Right cardiac atrium (tissue), 5 donors: ENCODE measurements at places on chromosomes 7 and 10. TPM values are rescaled to one million over a fixed set of nuclear protein-coding genes. Genes with fewer than 3 reads are reported as not detected.

DNA sequence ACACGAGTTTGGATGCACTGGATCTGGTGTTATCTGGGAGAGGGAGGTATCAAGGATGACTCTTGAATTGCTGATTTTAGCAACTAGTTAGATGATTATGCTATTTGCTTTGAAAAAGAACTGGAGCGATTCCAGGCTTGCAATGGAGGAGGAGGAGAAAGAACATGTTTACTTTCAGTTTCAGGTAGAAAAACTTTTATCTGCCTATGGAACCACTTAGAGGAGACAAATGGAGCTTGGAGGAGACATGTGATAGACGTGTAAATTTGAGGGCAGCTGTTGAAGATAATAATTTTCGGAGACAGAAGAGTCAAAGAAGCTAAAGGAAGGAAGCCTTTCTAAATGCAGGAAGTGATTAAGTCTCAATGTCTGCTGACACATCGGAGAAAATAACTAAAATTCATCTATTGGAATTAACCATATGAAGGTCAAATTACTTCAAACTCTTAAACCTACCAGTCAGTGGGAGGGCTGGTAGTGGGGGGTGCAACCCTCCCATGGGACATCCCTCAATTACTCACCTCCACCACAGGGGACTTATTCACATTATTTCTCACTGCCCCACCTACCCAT, 56.4 kb upstream of the GNAI1 start:
- DNase-seq, result no peak

GRCh38 chr7:96005271-96005670, 232.9 kb downstream of the DYNC1I1 start:
- DNase-seq, result no peak

HMX2 gene
- total RNA-seq, result not detected

CXCL12 gene
- 102 TPM for total RNA-seq

HACD1 gene
- total RNA-seq, result 107 TPM

SLC29A3 gene
- total RNA-seq, result 2.2 TPM

PEX1 gene
- 14.0 TPM for total RNA-seq
